ENCODE measurements at places on chromosomes 2 and 18. TPM values are rescaled to one million over a fixed set of nuclear protein-coding genes. Genes with fewer than 3 reads are reported as not detected.

Gene GLB1L
- total RNA-seq, result 1.8 TPM

DNA sequence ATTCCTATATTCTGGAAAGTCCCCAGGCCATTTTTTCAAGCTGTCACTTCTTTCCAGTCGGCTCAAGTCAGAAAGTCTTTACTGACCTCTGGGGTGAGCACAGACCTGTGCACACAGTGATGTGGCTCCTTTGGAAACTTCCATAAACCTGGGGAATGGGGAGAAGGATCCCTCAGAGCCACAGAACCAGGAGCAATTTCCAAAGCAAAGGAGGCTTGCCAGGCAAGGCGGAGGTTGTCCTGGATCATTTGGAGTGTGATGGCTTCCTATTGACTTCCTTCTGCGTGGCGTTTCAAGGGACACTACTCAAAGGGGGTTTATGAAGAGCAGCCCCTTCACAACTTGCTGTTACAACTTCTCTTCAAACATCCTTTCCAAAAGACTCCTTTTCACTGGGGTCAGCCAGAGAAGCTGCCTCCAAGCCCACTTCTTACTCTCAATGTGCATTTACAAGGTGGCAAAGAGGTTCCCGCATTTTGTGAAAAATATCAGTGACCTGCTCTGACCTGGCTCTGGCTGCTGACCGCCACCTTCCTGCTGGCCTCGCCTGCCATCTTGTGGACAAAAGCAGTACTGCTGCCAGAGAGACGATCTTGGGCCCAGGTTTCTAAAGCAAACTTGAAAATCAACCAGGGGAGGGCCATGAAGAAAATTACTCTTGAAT, 18.2 kb upstream of the TMEM247 start:
- DNase-seq, result peak; percentile 85

DNA sequence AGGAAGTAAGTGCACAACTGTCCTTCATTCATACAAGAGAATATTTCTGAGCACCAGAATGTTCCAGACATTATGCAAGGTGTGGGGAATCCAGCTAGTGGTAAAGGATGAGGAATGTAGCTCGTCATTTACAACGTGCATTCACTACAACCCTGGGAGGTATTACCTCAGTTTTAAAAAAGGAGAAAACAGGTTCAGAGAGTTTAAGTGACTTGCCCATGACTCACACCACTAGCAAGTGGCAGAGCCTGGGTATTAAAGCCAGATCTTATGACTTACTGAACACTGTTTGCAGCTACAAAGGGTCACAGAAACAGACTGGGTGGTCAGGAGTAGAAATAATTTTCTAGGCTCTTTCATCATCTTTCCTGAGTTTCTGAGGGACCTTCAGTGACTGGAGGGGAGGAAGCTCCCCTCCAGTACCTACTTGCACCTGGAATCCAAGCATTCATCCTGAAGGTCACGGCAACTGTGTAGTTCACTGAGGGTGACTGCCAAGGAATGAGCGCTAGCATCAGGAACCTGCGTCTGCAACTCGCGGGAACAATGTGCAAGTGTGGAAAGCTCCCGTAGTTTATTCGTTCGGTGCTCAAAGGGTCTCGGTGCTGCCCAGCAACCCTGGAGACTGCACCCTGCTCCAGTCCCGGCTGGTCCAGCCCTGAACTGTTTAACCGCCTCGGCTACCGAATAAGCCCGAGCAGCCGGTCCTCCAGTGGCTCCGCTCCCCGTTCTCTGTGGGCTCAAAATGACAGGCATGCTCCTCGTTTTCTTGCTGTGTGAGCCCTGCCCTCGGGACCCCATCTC, 647 bp downstream of the CCDC121 start:
- no peak for DNase-seq

- DNase-seq, result no peak
These were observed 79.9 kb downstream of the PARD3B start for GRCh38 chr2:204625135-204625534.
